CD4-positive, alpha-beta T cell treated with Interleukin-4 for 4 hours (primary cell): ENCODE measurements at places on chromosomes 3 and 15.

GRCh38 chr3:52441772-52442332, 3.1 kb downstream of the SEMA3G start:
- DNase-seq, result no peak

DNA sequence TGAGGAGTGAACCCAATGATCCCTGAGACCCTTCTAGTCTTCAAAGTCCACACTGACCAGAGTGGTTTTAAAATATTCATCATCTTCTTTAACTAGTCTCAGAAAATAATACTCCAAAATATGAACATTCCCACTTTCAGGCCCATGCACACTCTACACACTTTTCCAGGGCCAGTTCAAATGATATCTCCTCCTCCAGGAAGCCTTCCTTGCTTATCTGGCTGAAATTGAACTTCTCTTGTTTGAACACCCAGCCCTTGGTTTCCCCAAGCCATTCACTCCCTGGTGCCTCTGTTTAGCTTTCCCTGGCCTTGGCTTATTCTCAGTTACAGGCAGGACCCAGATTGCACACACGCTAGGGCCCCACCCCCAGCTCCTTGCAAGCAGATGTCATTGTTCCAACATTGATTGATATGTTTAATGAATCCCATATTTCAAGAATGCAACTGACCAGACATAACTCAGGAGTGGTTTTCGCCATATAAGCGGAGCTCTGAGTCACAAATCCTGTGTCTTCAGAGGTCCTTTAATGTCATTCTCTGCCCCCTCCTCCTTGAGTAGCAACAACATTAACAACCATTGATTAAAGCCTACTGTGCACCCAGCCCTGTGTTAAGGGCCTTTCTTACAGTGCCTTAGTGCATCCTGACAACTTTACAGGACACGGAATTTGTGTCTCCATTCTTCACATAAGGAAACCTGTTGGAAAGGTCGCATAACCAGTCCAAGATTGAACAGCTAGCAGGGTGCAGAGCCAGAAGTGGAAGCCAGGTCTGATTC, 2.1 kb downstream of the ITGA11 start:
- DNase-seq, result no peak

DNA sequence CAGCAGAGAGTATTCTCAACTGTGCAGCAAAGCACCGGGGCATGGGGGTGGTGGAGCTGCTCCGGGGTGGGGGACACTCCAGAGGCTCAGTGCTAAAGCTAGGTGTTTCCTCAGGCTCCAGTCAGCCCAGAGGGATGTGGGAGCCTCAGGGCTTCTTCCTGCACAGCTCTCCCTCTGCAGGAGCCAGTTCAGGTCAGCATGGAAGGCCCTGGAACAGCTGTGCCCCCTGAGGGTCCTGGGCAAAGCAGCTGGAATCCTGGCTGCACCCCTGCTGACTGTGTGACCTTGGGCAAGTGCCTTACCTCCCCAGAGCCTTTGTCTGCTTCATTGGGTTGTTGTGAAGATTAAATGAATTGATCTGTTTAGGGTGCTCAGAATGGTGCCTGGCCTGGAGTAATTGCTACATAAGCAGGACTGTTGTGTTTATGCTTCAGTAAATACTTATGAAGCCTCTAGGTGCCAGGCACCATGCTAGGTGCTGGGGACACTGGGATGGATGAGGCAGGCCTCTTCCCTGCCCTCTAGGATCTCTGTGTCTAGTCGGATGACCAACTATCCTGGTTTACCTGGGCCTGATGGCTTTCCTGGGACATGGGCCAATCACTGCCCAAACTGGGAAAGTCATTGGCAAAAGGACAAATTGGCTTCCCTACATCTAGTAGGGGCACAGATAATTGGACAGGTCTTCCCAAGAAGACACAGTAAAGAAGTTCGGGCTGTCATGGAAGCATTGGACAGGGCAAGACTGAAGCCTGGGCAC, 64.2 kb upstream of the LCTL start:
- no peak for DNase-seq

DNA sequence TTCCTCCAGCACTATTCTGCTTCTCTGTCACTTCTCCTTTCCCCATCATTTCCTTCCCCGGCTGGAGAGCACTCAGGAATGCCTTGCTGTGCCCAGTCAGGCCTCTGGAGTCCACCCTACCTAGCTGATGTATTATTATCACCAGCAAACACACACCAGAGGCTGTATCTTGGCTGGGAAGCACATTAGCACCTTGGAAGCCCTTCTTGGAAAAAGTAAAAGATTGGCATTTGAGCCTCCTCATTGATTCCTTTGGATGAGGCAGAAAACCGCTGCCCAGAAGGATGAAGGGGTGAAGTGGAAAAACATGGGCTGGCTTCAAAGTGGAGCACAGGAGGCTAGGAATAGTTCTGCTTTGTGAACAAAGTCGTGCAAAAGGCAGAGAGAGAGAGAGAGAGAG, 244.3 kb downstream of the RPLP1 start:
- no peak for DNase-seq

DNA sequence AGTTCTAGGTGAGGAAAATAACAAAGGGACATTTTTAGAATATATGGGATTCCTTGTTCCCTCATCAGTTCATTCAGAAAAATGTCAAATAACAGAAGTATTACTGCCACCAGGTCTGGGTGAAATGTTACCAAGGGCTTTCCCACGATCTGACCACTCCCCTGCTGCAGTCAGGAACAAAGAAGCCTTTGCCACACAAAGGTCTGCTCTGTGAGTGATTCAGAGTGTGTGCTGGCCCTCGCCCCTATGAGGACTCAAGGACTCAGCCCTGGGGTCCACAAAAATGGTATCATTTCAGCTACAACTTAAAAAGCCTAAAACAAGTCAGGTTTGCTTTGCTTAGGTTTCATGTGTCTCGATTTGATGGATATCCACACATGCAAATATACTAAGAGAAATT, 5.0 kb downstream of the MKRN3 start:
- no peak for DNase-seq

- no peak for DNase-seq
Measured at GRCh38 chr3:10968401-10968800, 24.1 kb upstream of the SLC6A1 start.

DNA sequence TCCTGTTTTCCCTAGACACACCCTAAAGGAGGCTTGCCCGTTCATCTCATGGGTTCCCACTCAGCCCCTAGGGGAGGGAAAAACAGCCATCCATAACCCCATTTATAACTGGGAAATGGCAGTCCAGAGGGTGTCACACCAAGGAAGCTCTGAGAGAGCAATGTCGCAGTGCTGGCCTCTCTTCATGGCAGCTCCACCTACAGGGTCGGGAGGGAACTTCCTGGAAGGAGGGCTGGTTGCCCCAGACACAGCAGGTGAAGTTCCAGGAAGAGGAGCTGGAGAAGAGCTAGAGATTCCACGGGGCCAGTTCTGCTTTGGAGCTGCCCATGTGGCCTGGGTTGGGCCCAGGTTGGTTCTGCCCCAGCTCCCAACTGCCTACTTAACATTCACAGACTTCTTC, 22.3 kb upstream of the LINGO1 start:
- no peak for DNase-seq

DNA sequence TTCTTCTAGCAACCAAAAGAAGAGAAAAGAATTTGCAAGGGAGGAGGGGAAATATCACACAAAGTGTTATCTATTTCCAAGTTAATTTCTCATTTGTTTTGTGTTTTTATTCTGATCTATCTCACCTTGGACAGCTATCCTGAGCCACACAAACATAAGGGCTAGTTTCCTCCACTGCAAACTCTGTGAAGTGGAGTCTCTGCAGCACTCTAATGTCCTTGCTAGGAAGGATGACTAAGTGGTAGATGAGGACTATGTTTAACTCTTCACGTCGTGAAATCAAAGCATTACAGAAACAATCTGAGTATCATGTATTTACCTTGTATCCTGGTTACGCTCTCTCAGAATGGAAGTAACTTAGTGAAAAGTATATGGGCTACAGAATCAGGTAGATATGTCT, 33.9 kb upstream of the CHRM5 start:
- DNase-seq, result no peak

GRCh38 chr3:72186400-72186855, 401.5 kb upstream of the PROK2 start:
- no peak for DNase-seq

GRCh38 chr3:74469151-74469550, 145.3 kb downstream of the CNTN3 start:
- DNase-seq, result no peak

GRCh38 chr15:97168704-97169475, 791.6 kb upstream of the ARRDC4 start:
- DNase-seq, result no peak

GRCh38 chr3:195034101-195034500, 236.9 kb downstream of the XXYLT1 start:
- DNase-seq, result no peak

DNA sequence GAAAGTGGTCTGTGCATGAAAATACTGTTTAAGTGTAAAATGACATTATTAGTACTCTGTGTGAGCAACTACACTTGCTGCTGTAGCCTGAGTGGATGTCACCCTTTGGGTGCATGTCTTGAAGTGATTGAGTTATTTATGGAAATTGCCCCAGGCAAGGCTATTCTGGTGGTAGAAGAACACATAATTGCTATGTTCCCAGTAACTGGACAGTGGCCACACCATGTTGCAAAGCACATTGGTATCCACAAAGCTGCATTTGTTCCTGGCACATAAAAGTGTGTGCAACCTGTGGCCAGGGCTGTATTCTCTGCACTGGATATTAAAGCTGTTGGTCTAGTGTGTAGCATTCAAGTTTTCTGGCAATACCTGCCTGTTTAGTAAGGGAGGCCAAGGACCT, 23.8 kb downstream of the MTMR14 start:
- DNase-seq, result no peak

DNA sequence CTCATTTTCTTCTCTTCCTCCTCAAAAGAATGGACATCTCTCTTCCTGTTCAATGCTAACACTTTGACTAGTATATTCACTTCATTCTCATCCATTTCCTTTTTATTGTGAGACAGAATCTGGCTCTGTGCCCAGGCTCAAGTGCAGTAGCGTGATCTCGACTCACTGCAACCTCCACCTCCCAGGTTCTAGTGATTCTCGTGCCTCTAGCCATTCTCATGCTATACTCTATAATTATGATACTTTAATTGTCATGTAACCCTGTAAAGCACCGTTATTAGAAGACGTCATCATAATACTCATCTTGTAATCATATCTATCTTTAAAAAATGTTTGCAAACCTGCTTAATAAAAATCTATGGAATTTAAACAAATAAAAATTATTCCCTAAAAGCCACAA, 107.0 kb downstream of the SHOX2 start:
- DNase-seq, result no peak

- DNase-seq, result no peak
Measured at GRCh38 chr3:10508235-10508618, 2.8 kb upstream of the ATP2B2 start.

GRCh38 chr3:46102780-46103130, 75.5 kb upstream of the XCR1 start:
- DNase-seq, result no peak

DNA sequence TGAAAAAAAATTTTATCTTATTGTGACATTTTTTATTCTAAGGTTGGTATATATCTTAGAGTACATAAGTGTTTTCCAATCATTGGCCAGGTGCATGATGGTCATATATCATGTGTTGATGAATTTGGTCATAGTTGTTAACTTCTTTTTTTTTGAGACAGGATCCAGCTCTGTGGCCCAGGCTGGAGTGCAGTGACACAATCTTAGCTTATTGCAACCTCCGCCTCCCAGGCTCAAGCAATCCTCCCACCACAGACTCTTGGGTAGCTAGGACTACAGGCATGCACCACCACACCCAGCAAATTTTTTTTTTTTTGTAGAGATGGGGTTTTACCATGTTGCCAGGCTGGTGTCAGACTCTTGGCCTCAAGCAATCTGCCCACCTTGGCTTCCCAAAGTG, 44.0 kb downstream of the PCCB start:
- DNase-seq, result no peak

DNA sequence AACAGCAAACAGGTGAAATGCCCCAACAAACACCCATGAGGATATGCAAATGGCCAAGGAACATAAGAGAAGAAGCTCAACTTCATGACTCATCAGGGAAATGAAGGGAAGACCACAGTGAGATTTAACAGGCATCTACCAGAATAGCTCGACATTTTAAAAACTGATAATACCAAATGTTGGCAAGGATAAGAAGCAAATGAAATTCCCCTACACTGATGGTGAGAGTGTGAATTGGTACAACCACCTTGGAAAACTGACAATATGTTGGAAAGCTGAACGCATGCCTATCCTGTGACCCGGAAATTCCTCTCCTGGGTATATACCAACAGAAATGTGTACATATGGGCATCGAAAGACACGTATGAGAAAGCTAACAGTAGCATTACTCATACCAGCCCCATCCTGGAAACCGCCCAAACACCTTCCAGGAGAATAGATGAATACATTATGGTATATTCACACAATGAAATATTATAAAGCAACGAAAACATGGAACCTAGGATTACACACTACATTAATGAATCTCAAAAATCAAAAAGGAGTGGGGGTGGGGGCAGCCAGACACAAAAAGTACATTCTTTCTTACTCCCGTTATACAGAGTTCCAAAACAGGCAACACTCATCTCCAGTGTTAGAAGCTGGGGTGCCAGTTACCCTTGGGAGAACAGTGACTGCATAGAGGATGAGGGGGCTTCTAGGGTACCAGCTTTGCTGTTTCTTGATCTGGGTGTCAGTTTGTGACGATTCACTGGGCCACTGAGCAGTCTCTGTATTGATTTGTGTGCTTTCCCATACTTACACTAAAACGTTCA, 16.9 kb downstream of the RFTN1 start:
- DNase-seq, result peak; percentile 30
